B cell (primary cell): ENCODE measurements at places on chromosomes 6 and 20.

DNA sequence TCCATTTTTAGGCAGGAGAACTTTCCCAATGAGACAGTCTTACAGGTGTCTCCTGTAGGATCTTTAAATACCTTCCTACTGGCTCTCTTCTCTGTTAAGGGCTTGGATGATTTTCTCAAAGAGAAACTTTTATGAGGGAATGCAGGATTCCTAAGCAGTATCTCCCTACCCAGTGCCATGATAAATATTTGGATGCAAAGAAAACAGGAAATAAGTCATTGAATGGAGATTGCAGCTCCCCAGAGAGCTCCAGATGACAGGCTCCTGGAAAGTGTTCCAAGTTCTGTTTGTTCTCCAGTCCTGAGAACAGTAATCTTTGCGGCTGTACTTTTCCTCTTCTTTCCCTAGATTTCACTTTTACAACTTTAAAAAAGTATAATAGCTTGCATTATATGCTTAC lies 2.4 kb upstream of the SCGN start:
- no peak for DNase-seq

GRCh38 chr20:31515072-31515774 lies 981 bp downstream of the HM13 start:
- no peak for DNase-seq

DNA sequence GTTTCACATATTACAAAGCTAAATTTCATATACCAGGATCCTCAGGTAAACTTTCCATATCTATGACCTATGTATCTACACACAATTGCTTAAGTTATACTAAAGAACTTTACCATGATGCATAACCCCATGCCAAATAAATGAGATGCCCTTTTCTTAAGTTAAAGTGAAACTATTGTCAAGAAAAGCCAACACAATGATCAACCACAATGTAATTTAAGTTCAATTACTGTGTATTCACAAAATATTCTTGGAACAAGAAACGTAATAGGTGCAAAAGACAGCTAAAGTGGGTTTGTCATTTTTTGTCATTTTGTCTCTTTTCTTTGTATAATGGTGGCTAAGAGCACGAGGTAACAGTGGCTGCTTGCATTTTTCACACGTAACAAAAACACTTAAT lies 158.0 kb upstream of the SHLD1 start:
- DNase-seq, result no peak

- DNase-seq, result no peak
Measured at GRCh38 chr6:126628125-126628524, 288.2 kb downstream of the CENPW start.

DNA sequence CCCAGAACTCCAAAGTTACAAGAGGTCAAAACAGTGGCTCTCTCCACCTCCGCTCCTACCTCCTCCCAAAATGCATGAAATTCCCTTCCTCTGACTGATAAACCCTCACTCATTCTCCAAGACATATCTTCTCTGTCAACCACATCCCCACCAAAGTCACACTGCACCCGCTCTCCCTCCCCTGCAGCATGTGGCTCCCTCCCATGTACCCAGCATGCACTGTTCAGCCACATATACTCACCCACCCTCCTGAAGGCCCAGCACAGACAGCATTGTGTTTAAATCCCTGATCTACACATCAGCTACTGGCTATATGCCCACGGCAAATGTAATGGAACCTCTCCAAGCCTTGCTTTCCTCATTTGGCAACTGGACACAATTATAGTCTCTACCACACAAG lies 5.5 kb upstream of the POU5F1 start:
- no peak for DNase-seq

DNA sequence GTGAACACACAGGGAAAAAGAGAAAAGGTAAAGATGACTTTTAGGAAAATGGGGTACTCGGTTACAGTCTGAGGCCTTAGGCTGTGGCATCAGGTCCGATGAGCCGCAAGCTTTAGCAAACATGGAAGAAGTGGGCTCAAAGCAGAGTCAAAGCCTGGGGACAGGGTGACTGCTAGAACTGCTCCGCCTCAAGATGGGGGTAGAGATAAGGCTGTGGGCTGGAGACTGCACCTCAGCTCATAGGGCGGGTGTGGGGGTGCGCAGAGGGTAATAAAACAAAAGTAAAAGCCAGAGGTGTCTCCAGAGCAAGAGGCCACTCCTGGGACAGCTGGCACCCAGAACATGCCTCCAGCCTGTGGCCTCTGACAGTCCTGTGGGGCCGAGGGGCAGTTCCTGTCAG lies 21.3 kb upstream of the SYNDIG1 start:
- DNase-seq, result no peak

DNA sequence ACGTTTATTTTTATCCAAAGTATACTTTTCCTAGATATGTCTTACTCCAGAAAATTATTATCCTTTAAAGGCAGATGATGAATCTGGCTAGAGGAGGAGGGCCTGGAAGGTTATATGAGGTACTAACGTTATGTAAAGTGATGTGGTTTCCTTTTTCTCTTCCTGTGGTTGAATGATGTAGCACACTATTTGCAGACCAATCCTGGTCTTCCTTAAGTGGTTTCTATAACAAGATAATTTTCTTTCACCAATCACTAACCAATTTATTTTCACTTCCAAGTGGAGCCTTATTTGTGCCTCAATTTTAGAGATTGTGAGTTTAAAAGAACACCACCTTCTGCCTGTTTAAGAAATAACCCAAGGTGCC lies 154.6 kb upstream of the SOX4 start:
- DNase-seq, result peak; percentile 30

GRCh38 chr20:44979090-44979621 lies 12.8 kb downstream of the STK4 start:
- DNase-seq, result peak; percentile 93
